ENCODE measurements at places on chromosomes 12 and 14.

DNA sequence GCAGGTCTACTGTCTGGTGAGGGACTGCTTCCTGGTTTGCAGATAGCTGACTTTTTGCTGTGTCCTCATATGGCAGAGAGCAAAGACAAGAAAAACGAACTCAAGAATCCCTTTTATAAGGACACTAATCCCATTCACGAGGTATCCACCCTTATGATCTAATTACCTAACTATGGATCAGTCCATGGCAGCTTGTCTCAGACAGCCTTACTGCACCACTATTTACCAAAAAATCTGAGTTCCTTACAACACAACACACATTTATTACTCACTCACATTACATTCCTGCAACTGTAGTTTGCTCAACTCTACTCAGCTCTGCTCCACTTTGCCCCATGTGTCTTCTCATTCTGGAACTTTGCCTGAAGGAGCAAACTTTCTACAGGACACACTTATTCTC, 10.1 kb upstream of the SLC6A15 start:
- no peak for DNase-seq

DNA sequence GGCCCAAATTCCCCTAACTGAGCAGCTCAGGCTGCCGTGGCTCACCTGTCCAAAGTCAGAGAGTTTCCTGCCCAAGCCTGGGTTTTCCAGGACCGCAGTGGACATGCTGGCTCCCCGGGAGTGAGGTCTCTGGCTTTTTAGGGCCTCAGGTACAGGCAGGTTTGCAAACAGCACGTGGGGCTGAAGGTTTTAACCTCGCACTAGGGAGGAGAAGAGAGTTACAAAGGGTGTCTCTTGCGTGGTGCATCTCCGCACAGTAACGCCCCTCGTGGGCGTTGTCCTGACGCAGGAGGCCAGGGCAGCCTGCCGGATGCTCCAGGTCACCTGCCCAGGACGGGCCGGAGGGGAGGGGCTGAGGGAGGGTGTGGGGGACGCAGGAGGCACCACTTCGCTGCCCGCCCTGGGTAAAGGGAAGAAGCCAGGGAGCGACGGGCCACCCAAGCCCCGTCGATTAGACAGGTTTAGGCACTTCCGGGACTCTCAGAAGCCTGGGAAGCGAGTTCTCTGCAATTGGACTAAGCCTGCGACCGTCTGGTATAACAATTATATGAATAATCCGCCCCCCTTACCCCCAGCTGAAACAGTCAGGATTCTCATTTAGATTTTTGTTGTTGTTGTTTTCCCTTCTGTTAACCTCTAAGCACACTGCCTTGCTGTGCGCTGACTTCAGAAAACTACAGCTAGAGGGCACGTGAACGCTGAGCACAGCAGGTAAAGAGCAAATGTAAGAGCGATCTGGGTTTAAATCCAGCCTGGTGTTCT, at the start of gene PAH:
Gene PAH, minus strand, starts transcription at position 219 of the 762 bp plus-strand sequence. Its CDS starts 114 bp downstream, at position 105.
- DNase-seq = no peak

- no peak for DNase-seq
Observed at GRCh38 chr12:85947286-85947685, 73.2 kb downstream of the NTS start.

DNA sequence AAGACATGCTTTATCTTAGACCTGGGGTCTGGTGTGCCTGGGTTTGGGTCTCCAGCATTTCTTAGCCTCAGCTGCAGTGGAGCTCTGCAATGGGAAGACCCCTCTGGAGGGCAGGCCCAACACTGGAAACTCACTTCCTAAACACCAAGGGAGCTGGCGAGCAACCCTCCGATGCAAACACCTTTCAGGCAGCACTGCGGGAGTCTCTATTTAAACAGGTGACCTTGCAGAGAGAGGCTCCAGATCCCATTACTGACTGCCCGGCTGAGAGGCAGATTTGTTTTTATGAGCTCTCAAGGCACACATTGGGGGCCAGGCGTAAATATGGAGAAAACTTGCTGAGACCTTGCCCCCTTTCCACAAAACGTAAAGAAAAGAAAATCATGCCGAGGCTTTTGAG, 195.5 kb downstream of the PAX9 start:
- DNase-seq = no peak

DNA sequence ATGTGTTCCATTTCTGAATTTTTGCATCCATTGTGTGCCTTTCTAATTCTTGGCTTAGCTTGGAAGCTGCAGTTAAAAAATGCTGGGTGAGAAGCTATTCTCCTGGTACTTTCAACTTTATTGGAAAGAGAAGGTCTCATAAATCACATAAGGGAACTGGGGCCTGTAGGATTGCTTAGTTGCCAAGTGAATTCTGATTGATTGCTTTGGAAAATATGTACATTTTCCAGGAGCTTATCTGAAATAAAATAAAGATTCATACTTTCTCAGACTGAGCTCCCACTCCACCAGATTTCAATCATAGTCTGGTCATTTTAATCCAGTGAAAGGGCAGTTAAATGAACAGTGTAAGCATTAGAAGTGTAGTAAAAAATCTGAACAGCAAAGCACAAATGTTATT, 50.0 kb upstream of the PRICKLE1 start:
- DNase-seq = no peak

GRCh38 chr12:59193476-59194050, 273.3 kb upstream of the LRIG3 start:
- no peak for DNase-seq

DNA sequence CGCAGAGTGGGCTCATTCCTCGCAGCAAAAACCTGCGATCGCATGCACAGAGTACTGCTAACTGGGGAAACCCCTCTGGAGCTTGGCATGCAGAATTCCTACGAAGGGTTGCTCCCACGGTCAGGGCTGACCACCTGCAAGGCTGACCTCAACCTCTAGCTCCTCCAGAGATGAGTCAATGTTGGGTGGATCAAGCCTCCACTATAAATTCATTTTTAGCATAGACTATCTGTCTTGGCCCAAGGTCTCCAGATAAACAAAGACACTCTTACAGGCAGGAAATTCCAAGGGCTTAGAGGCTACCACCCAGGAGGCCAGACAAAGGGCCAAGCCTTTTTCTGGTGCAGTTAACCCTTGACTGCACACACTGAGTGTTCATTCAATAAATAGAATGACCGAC, 296.5 kb downstream of the TMEM132D start:
- DNase-seq = no peak

DNA sequence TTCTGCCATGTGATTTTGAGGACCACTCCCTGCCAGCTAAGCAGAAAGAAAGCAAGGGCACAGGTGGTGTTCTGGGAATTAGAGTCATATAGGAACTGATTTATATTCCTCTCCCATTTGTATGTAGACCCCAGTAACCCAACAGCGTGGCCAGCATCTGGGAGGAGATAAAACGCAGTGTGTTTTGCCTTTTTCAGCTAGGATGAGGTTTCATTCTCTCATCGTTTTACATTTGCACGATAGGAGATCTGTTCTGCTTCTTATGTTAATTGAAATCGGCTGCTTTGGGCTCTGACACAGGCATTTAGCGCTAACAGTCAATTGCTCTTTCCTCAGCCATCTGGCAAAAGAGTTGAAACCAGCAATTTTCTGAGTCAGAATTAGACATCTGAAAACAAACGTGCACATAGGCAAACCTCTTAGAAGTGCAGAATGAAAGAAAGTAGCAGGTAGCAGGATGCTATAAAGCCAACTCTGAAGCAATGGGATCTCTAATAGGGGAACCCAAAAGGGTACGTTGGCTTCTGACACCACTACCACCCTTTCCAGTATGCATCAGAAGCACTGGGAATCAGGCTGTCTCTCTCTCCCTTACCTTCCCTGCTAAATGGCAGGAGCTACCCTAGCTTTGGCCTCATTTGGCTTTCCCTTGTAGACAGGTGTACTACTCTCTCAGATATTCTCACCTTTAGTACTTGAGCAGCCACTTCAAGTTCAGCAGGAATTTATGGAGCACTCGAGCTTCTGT, 219.1 kb downstream of the PHLDA1 start:
- no peak for DNase-seq

- DNase-seq = no peak
Observed at GRCh38 chr12:121641343-121641630, 15.0 kb downstream of the ORAI1 start.

GRCh38 chr12:28767836-28768348, 381.2 kb upstream of the FAR2 start:
- no peak for DNase-seq

DNA sequence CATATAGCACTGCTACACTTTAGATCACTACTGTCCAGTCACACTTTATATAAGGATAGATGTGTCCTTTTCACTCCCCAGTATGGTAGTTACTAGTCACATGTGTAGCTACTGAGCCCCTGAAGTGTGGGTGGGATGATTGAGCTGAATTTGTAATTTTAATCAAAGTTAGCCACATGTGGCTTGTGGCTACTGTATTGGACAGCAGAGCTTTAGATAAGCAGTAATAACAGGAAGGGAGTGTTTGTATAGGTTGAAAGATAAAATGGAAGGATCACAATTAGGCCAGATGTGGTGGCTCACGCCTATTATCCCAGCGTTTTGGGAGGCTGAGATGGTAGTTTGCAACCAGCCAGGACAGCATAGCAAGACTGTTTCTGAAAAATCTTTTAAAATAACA, 23.5 kb downstream of the NAA30 start:
- peak; percentile 70 for DNase-seq

- no peak for DNase-seq
Observed at GRCh38 chr12:131378176-131378842, 332.6 kb upstream of the SFSWAP start.

- no peak for DNase-seq
Observed at GRCh38 chr12:26891704-26892103, 46.1 kb downstream of the INTS13 start.

DNA sequence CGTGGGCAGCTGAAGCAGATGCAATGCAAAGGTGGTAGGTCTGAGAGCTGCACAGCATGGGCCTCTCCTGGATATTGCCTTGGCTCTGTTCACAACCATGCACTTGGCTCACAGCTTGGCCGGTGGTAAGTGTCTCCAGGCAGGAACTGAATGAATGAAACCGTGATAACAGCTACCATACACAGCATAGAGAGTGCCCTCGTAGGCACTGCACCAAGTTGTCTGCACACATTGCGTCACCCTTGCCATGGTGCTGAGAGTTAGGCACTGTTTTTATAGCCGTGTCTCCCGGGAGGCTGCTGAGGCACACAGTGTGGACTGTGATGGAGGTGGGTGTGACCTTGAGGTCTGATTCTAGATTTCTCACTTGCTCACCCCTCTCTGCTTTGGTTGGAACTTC, 157.6 kb upstream of the VASH1 start:
- no peak for DNase-seq

- no peak for DNase-seq
Observed at GRCh38 chr12:108312073-108312659, 26.9 kb downstream of the CMKLR1 start.

DNA sequence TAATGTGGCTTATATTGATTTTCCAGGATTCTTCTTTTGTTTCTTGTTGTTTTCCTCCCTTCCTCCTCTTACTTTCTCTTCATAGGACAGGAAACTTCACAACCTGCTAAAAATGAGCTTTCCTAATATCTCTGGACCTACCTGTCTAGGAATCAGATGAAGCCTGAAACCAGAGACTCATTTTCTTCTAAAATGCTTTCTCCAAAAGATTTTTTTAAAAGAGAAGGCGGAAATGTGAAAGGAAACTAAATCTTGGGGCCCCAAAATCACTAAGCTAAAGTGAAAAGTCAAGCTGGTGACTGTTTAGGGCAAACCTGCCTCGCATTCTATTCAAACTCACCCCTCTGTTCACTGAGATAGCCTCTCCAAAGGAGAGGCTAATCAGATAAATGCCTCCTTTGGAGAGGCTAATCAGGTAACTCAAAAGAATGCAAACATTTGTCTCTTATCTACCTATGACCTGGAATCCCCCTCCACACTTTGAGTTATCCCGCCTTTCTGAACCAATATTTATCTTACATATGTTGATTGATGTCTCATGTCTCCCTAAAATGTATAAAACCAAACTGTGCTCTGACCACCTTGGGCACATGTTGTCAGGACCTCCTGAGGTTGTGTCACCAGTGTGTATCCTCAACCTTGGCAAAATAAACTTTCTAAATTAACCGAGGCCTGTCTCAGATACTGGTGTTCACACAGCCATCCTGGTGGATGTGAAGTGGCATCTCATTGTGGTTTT, 72.7 kb upstream of the HECTD1 start:
- DNase-seq = no peak

DNA sequence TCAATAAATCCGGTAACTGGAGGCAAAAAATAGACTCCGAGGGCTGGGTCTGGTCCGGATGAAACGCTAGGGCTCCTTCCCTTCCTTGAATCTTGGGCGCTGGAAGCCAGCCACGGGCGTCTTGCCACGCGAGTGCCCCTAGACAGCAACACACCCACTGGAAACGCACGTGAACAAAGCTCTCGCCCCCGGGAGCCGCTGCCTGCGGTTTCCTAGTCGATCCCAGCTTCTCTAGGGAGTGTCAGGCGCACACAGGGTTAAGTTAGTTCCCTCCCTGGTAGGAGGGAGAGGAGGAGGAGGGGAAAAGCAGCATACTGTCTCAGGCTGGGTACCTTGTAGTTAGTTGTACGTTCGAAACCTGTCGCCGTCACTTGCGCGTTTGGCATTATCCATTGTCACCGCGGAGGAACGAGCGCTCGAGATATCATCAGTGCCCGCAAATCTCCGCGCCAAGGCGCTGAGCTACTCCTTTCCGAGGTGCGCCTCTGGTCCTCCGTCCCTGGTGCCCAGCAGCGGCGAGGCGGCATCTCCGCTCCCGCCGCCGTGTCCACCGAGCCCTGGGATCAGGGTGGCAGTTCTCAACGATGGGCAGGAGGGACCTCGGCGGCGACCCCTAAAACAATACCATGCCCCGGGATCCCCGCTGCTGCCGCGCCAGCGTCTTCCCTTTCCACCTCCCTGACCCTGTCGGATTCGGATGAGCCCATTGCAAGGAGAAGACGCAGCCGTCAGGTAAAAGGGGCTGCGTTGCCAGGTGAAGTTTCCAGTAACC, at the start of gene FLRT2:
Gene FLRT2, plus strand, starts transcription at position 342 of the 772 bp plus-strand sequence. CDS start 91,371 bp downstream, outside the sequence.
- DNase-seq = no peak

GRCh38 chr12:1530592-1531152, 63.7 kb downstream of the FBXL14 start:
- DNase-seq = no peak

GRCh38 chr14:30630248-30630647, 8.1 kb downstream of the SCFD1 start:
- no peak for DNase-seq

DNA sequence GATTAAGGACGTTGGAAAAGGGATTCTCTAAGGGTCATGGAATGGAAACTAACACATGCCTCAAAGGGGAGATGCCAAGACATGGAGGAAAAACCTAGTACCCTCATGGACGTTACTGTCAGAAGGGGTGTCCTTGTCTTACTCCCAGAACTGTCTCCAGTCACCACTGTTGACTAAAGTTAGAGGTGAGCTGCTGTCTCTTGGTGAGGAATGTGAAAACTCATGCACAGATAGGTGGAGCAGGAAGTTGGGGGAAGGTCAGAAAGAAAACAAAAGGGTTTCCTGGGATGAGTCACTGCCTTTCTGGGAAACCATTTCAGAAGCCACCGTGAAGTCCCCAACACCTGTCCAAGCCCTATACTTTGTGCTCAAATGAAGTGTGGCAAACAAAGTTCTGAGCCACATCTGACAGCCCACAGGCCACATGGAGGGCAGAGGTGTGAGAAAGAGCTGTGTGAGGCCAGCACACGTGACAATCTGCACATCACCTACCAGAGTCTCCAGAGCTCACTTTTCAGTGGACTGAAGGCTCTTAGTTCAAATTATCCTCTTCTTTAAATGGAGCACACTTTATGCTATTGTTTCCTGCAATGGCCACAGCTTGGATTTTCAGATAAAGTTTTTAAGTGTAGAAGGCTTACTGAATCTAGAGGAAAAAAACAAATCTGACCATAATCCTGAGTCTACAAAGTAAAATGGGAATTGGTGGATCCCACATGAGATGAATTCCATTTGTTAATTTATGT, 92.9 kb upstream of the EGLN3 start:
- DNase-seq = peak; percentile 11
